Choroid plexus epithelial cell (primary cell): ENCODE measurements at places on chromosomes 1 and 21.

GRCh38 chr1:227793948-227794816, 21.3 kb upstream of the PRSS38 start:
- DNase-seq = peak; percentile 70

- DNase-seq = no peak
These were observed 35.7 kb upstream of the CLSTN1 start for GRCh38 chr1:9859281-9860014.

- no peak for DNase-seq
These were observed 441.4 kb downstream of the RPS6KC1 start for GRCh38 chr1:213492161-213493041.

DNA sequence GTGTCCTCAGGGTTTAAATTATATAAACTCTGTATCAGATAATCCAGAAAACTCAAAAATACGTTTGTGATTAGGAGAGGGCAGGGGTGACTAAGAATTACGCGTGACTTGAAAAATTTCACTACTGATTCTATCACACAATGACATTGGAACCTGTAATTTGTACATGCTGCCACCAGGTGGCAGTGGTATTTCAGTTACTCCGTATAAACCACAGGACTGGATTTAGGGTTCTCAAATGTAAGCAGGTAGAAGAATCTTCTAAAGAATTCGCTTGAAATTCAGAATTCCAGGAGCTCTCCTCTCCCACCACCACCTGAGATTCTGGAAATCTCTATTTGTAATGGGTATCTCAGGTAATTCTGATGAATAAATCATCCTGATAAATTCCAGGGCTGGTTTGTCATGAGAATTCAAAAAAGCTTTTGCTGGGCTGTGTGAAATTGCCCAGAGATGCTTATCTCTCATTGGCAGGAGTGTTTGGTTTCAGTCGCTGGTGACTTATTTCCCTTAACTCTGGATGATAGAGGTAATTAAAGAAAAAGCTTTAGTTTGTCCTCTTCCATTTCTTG, 1.7 kb upstream of the KRTAP7-1 start:
- DNase-seq = peak; percentile 23

GRCh38 chr1:233394860-233395717, 67.6 kb downstream of the MAP3K21 start:
- peak; percentile 79 for DNase-seq

DNA sequence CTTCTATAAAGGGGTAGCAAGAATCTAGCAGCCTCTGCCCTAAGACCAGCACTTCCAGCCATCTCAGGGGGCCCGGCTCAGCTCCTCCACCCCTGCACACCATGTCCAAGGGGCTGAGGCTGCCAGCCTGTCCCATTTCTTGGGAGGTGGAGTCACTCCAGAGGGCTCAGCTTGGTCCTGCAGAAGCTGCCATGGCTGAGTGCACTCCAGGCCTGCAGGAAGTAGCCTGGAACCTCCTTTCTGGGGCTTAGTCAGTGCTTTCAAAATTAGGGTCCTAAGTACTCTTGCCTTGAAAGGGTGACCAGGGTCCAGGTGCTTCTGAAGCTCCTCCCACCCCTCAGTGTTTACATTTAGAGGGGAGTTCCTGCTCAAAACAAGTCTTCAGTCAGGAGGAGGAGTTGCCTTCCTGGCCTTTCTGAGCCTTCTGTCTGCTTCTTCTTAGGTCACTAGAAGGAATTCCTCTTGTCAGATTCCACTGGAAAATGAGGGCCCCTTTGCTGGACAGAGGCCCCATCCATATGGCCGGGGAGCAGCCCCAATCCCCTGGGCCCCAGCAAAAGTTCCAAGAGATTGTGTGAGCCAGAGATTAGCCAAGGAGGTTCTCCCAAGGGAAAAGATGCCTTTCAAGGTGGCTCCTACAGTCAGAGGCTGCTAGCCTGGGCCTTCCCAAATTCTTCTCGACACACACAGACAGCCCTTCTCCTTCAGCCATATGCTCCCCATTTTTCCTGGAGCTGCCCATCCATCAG, 128.1 kb upstream of the VAMP3 start:
- peak; percentile 5 for DNase-seq

- DNase-seq = no peak
These were observed 194.6 kb downstream of the GREM2 start for GRCh38 chr1:240417317-240417716.

GRCh38 chr1:115237023-115237422, 101.0 kb downstream of the NGF start:
- no peak for DNase-seq

- DNase-seq = no peak
These were observed 19.2 kb upstream of the RLF start for GRCh38 chr1:40141878-40142535.

DNA sequence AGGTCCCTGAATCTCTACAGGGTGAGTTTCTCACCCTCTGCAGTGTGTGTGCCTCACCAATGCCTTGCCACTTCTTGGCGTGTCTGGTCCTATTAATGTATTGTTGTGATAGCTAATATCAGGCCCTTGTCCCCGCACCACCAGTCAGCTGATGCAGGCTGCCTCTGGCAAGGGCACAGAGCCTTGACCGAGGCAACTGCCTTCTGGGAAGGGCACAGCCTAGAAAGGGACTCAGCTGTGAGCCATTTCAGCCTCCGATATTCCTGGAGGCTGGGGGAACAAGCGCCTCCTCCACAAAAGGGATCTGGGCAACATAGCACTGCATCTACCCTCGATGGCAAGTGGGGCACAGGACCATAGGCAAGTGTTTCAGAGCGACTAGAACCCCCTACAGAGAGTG, 27.0 kb downstream of the IL10RB start:
- no peak for DNase-seq

GRCh38 chr1:236154126-236154525, 11.8 kb downstream of the GPR137B start:
- no peak for DNase-seq

- DNase-seq = no peak
These were observed 32.8 kb upstream of the PKP1 start for GRCh38 chr1:201250326-201251011.

DNA sequence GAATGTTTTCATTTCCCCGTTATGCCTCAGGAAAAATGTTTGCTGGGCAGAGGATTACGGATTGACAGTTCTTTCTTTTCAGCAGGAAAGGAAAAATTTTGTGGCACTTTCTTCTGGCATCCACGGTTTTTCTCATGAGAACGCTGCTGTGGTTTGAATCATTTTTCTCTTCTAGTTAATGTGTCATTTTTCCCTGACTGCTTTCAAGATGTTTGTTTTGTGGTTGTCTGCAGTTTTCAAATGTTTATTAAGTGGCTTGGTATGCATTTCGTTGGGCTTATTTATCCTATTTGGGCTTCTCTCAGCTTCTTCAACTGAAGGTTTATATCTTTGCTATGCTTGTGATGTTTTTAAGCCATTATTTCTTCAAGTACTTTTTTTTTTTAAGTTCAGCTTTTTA, 359.0 kb downstream of the RGS7 start:
- no peak for DNase-seq

DNA sequence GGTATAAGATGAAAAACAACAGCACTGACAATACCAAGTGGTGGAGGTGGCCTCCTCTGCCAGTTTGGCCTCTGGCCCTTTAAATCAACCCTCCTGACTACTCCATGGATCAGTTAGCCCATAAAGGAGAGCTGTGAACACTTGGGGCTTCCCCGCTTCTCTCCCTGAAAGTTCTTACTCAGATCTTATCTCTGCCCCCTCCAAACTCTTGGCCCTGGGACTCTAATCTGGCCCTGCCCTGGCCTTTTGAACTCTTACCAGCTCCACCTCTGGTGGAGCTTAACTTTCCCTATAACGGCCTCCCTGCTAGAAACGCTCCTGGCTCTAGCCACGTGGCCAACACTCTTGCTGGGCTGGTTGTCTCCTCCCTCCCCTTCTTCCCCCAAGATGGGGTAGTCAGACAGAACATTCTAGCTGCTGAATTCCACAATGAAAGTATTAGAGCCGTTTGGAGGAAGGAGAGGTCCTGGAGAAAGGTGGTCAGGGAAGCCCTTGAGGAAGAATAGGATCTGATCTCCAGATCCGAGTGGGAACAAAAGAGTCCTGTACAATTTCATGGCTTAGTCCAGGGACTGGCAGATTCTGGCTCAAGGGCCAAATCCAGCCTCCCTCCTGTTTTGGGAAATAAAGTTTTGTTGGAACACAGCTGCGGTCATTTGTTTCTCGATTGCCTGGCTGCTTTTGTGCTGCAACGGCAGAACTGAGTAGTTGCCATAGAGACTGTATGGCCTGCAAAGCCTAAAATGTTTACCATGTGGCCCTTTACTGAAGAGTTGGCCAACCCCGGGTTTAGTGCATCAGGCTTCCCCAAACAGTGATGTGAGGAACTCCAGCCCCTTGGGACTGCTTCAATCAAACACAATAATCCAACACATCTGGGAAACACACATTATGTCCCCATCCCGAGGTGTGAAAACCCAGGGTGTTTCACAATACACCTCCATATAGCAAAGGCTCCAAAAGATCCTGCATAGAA, 9.5 kb upstream of the PIGR start:
- DNase-seq = no peak

DNA sequence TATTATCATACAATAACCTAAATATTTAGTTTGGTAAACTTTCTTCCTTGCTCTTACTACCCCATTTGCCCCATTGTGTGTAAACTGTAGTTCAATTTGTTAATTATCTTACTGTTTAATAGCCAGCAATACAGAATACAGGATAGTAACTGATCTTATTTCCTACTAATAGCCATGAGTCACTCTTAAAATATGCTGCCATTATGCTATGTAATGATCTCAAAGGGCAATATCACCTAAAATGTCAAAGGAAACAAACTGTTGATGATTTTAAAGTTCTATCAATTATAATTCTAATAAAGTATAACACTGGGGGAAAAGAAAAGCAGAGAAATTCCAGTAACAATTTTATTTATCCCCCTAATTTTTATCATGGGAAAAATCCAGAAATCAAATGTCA, 4.3 kb downstream of the SLC30A1 start:
- DNase-seq = no peak

- no peak for DNase-seq
These were observed 72.9 kb downstream of the PLA2G4A start for GRCh38 chr1:186901631-186902030.

- no peak for DNase-seq
These were observed 21.8 kb upstream of the IKBKE start for GRCh38 chr1:206448471-206448870.

- DNase-seq = no peak
These were observed 4.2 kb upstream of the RXRG start for GRCh38 chr1:165449131-165449530.

DNA sequence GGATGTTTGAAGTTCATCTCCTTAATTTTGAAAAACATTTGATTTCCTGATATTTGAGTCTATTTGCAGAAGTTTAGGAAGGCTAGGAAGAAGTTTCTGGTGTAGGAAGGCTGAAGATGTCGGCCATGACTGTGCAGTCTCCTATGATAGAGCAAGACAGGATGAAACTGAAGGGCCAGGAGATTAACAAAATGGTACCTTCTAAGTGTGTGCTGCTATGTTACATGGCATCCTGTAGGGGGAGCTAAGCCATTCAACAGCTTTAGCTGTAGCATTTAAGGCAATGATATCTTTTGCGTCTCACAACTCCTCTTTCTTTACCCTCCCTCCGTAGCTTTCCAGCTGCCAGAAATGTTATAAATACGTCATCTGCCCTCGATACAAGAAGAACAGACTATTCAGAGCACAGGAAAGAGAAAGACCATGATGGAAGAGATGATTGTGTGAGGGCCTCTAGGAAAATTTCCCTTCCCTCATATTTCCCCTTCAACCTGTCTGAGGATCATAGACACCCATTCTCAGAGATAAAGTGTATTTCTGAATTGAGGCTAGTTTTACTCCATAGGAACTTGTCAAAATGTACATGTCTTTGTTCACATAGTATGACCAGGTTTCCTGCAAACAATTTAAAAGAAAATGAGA, 61.1 kb downstream of the XCL1 start:
- DNase-seq = peak; percentile 57
